ENCODE measurements at places on chromosomes 1 and 21.

DNA sequence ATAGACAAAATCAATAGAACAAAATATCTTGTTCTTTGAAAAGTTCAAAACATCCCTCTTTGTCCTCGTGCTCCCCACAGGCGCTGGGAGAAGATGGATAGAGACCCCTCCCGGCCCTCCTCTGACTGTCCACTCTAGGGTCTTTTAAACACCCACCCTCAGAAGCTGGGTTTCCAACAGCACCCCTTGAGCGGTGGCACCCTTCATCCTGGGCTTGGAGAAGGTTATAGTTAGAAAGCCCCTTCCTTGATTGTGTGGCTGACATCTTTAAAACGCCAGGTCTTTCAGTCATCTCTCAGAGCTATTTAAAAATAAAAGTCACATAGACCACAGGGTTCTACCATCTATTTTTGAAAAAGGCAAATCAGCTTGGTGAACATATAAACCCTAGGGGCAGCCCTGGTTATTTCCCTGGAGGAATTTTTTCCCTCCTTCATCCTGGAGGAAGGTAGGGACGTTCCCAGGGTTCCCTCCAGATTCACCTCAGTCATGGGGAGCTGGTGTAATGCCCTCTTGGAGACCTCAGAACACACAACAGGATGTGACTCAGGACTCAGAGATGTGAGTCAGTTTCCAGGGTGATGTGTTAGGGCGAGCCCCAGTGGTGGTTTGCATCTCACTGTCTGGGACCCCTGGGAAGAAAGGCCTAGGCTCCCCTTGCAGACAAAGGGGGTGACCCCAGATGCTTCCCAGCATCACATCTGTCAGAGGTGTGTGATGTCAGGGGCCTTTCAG is 138.5 kb downstream of the CLIC6 start:
- DNase-seq = peak; percentile 42

- DNase-seq = no peak
Observed at GRCh38 chr21:25658427-25659035, 19.5 kb downstream of the JAM2 start.

GRCh38 chr1:90835661-90836344 is 118.7 kb upstream of the BARHL2 start:
- DNase-seq = no peak

- no peak for DNase-seq
Observed at GRCh38 chr1:172476218-172476811, 32.4 kb upstream of the PIGC start.

GRCh38 chr1:183967914-183968313 is 69.6 kb downstream of the COLGALT2 start:
- no peak for DNase-seq

DNA sequence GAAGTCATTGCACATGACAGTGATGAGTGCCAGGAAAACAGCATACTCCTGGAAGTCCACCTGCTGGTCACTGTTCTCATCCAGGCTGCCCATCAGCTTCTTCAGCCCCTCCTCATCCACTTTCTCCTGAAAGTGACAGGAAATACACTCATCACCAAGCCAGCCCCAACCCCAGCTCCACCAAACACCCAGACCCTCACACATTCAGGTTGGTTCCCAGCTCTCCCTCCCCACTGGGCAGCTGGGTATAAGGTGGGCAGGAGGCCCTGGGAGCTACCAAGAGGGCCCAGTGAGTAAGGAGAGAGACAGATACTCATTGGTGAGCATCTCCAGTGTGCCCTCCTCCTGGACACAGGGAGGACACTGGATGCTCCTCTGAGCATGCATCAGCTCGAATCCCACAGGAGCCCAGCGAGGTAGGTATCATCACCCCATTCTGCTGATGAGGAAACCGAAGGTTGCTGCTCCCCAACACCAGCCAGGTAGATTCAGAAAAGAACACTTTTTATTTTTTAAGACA is 4.1 kb downstream of the S100A2 start:
- no peak for DNase-seq

GRCh38 chr1:229758101-229759036 is 132.3 kb downstream of the URB2 start:
- DNase-seq = no peak

- no peak for DNase-seq
Observed at GRCh38 chr1:214568328-214568727, 16.9 kb upstream of the PTPN14 start.

GRCh38 chr1:89286549-89287180 is 14.0 kb upstream of the GBP5 start:
- DNase-seq = no peak

DNA sequence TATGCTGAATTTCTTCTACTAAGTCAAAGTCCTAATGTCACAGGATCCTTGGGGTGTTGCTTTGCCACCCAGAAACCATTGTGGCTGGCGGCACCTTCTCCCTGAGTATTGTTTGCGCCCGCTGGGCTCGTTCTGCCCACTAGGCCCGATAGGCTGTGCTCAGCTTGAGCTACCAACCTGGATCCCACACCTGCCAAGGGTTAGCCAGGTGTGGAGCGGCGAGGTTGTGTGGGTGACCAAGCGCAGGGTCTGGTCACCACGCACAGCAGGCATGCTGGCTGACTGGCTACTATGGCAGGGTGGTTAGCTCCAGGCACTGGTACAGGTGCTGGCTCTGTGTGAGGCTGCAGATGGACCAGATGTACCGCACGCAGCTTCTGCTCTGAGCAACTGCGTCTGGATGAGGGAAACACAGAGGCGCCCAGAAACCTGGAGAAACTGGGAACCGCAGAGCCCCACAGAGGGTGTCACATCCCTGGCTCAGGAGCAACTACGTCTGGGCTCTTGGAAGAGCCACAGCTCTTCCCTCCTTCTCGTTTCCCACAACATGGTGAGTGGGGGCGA is 50.3 kb upstream of the SCYL3 start:
- no peak for DNase-seq

DNA sequence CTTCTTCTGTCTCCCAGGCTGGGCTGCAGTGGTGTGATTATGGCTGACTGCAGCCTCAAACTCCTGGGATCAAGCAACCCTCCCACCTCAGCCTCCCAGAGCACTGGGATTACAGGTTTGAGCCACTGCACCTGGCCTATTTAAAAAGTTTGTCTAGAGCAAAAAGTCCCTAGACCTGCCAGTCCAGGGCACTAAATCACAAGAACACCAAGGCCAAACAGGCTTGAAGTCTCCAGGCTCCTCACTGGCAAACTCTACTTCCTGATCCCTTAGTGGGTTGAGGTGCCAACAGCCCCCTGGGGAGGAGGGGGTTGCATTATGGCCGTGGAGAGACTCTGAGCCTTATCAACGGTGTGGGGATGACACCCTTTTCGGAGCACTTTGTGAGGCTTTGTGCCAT is 76.0 kb downstream of the CLIC6 start:
- no peak for DNase-seq

- DNase-seq = no peak
Observed at GRCh38 chr1:43992232-43992995, 1.0 kb downstream of the CCDC24 start.

DNA sequence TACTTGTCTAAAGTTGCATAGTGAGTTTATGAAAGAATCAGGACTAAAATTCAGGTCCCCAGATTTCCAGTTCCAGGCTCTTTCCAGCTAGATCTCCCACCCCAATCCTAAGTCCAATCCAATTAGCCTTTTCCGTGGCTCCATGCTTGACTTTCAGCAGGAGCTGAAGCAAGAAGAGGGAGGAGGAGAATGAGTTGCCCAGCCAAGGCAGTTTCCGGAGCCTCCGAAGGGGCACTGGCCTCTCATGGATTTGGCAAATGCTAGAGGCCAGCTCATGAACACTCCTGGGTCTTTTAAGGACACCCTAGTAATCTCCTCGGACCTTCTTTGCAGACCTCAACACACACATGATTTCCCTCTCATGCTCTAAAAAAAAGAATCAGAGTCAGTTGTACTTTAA is 10.5 kb upstream of the LRRC52 start:
- DNase-seq = no peak

DNA sequence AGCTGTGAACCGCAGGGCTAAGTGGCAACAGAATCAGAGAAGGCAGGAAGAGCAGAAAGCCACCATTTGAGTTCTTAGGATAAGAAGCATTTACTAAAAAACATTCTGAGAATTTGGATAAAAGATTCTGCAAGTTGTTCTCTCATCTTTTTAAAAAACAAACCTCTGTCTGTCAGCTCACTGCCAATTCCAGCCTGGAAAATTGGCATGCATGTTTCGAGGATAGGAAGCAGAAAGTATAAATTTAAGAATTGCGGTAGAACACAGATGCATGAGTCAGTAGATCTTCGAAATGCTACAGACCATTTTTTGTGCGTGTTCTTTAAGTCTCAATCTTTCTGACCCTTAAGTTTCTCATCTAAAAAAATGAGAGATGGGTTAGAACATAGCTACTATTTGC is 544.5 kb upstream of the DAB1 start:
- DNase-seq = no peak

DNA sequence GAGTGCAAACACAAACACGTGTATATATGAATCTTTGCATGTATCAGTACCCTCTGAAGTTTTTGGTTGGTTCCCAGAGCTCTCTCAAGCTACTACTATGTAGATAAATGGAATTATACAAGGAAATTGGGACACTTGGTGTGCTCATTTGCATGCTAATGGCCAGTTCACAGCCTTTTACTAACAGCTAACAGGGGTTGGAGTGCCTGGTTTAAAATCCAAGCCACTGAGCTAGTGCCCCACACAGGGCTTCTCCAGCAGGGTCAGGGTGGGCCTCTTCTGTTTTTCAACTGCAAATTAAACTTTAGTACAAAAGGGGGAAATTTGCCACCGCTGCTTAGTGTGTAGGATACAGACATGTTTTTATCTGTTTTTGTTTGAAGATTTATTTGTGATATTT is 121.0 kb downstream of the ATP5PO start:
- no peak for DNase-seq

DNA sequence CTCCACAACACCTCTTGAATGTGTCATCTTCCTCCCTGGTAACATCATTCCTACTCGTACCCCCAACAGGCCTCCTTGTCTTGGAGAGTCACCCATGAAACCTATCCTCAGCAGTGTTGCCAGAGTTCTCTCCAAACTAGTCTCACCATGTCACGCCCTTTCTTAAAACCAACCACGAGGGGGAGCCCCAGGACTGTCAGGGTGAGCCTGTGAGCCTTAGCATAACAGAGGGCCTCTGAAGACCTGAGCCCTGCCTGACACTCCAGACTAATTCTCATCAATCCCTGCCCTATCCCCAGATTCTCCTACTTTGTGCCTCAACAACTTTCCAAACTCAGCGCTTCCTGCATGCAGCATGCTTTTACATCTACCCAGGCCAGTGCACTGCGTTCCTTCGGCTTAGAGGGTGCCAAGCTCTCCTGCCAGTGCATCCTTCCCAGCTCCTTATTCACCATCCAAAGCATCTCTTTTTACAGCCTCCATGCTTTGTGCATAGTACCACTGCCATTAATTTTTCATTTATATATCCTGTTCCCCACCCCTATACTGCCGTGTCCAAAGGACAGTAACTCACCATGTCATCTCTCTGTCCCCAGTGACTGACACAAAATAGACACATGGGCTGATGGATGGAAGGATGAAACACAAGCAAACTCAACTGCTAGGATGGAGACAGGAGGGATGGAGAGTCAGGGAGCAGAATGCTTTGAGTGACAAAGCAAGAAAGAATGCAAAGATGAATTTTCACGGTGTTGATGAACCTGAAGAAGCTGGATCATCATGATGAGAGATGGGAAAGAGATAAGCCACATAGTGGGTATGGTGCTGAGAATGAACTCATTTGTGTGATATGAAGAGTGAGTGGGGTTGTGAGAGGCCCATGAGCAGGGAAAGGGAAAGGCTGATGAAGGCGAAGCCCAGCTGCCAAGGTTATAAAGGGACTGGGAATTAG is 34.0 kb downstream of the ZNF697 start:
- DNase-seq = no peak

DNA sequence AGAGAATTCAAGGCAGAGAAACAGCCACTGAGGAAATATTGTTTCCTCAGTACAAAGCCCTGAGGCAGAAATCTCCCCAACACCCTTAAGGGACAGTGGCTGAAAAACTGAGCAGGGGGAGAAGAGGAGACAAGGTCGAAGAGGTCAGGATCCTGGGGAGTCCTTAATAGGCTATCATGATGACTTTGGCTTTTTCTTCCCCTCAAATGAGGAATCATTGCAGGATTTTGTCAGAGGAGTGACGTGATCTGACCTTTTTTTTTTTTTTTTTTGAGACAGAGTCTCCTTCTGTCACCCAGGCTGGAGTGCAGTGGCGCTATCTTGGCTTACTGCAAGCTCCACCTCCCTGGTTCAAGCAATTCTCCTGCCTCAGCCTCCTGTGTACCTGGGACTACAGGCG is 10.2 kb downstream of the MAP7D1 start:
- DNase-seq = no peak

GRCh38 chr1:82464362-82465001 is 663.7 kb downstream of the ADGRL2 start:
- DNase-seq = no peak

- no peak for DNase-seq
Observed at GRCh38 chr1:9300573-9300972, 7.9 kb downstream of the SPSB1 start.

DNA sequence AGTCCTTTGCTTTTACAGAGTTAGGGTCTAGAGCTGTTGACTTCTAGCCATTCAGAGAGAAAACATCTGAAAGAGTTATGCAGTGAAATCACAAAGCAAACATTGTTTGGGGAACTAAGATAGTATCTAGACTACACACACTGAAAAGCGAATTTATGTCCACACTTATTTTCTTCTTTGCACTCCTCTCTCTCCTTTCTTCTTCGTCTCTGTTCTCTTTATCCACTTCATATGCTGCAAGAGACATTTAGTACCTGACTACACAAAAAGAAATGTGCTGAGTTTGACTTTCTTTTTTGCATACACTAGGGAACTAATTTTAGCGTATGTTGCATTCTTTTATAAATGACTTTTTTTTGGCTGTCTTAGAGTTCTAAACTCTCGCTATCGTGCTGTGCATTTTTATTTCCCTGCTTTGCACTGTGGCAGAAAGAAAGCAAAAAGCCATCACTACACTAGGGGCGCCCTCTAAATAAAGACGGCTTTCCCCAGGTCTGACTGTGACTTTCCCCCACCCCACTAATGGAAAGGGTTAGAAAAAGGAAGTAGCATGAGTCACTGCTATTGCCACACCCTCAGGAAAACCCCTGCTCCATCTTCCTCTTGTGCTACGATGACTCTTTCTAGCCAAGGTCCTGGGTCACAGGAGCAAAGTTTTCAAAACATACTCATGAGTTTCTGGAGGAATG is 65.7 kb downstream of the MAP3K7CL start:
- no peak for DNase-seq

DNA sequence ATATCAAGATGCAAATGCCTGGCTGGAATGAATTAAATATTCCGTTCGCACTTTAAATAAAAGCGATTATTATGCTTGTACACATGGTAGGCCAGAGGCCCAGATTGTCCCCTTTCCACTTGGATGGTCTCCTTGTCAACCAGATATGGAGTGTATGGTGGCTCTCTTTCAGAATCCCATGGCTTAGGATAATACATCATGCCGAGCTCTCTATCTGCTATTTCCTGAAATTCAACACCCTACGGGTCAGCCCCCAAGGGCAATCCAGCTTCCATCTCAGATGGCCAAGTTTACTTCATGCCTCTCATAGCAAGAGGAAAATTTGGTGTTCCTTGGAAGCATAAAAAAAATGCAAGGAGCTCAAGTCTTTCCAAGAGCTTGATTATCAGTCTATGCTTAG is 25.4 kb upstream of the FMO1 start:
- DNase-seq = no peak

- no peak for DNase-seq
Observed at GRCh38 chr1:97610748-97611147, 310.1 kb downstream of the DPYD start.
